ENCODE measurements at places on chromosomes 6 and 20.

GRCh38 chr20:25088267-25088666 is 6.3 kb upstream of the VSX1 start:
- no peak for DNase-seq

GRCh38 chr20:1847780-1848179 is 47.4 kb upstream of the SIRPA start:
- DNase-seq: no peak

GRCh38 chr6:79498842-79499241 is 38.4 kb downstream of the LCA5 start:
- peak; percentile 4 for DNase-seq

DNA sequence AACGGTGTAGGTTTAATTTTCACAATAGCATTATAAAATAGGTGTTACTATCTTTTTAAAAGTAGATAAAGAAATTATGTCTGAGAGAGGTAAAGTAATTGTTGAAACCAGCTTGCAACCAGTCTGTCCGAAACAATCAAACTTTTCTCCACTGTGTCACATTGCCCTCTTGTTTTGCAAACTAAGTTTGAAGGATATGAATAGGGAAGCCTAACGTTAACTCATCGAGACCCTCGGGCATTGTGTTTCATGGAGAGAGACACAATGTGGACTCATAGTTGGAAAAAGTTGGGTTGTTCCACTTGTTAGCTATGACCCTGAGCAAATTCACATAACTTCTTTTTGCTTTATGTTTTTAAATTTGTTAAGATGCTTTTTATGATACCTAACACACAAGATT is 254.4 kb upstream of the IMPG1 start:
- no peak for DNase-seq

- DNase-seq: peak; percentile 95
These were observed 28.9 kb downstream of the EIF2S2 start for GRCh38 chr20:34083137-34083536.

DNA sequence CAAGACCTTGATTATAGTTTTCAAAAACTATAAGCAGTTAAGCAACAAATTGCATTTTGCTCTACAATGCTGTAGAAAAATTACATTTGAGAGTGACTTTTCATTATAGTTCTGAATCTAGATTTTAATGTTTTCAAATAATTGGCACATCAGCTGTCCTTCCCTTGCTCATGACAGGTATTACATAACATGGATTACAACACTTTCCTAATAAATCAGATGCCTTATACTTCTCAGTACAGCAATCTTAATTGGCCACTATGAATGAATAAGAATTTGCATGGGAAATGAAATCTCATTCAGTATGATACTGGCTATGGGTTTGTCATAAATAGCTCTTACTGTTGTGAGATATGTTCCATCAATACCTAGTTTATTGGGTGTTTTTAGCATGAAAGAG is 29.9 kb downstream of the HSF2 start:
- DNase-seq: peak; percentile 17

DNA sequence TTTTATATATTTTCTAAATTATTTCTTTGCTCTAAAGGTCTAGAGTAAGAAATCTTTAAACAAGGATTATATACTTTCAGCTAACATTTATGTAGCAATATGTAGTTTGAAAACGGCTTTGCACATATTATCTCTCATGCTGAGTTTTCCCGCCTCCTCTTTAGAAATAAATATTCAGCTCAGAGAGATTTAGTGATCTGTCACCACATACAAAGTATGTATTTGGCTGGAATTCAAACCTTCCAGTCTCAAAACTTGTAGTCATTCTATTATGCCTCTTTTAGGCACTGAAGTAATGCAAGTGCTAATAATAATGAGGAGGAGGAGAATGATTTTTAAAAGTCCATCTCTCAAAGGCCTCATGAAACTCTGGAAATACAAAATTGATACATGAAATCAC is 525.0 kb downstream of the GRIK2 start:
- no peak for DNase-seq

GRCh38 chr20:38590676-38591473 is 9.9 kb downstream of the ADIG start:
- peak; percentile 14 for DNase-seq

DNA sequence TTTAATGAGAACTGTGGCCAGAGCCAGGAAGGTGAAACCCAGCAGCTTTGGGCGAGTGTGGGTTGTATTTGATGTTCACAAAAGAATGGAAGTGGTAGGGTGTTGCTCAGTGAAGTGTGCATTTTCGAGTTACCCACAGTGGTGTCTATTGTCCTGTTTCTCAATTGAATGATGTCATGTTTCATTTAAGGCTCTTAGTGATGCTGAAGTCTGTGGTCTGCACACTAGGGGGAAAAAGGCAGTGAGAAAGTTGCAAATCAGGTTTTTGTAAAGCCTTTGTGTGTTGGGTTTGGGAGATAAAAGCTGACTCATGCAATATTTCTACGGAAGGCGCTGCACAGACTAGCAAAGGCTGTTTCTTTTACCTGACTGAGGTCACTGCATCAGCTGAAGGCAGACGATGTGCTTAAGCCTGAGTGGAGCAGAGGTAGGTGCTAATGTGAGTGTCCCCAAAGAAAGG is 121.1 kb downstream of the PLEKHG1 start:
- DNase-seq: peak; percentile 40

- peak; percentile 42 for DNase-seq
These were observed at the start of gene PCSK2 for GRCh38 chr20:17226410-17227218. Gene PCSK2 (plus strand): TSS chr20:17227040. CDS start chr20:17227306, 266 bp downstream.

DNA sequence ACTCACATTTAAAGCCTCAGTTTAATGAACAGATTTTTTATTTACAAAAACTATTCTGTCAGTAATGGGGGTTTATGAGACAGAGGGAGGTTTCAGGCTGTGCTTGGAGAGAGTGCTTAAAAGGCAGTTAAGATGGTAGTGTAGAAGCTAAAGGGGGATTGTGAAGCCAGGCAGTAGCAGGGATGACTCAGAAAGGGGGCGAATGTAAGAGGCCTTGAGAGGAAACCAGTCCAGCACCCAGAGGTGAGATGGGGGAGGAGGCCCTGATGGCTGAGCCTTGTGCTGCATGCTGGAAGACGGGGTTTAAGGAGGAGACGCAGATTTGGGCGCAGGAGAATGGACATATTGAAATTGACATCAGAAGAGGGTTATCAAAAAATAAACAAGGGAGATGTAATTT is 6.6 kb upstream of the SERPINB9 start:
- DNase-seq: peak; percentile 51

- DNase-seq: no peak
These were observed 54.0 kb upstream of the SNX9 start for GRCh38 chr6:157768863-157769551.

- DNase-seq: peak; percentile 69
These were observed 153.0 kb downstream of the BCAS1 start for GRCh38 chr20:53917145-53918019.

DNA sequence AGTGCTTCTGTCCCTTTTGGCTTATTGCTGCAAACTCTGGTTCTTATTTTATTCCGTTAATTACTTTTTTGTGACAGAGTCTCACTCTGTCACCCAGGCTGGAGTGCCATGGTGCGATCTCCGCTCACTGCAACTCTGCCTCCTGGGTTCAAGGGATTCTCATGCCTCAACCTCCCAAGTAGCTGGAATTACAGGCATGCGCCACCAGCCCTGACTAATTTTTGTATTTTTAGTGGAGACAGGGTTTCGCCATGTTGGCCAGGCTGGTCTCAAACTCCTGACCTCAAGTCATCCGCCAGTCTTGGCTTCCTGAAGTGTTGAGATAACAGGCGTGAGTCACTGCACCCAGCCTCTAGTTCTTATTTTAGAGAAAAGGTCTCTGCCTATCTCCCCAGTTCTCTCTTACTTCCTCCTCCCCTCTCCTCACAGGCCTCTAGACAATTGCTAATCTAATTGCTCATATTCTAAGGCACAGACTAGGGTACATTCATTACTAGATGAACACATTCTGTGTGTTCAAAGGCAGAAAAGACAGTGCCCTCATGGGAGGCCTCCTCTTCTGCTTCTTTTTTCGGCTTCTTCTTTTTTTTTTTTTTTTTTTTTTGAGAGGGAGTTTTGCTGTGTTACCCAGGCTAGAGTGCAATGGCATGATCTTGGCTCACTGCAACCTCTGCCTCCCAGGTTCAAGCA is 27.0 kb downstream of the EDEM2 start:
- peak; percentile 94 for DNase-seq

- no peak for DNase-seq
These were observed 168.1 kb downstream of the GRM4 start for GRCh38 chr6:33977606-33978411.

- DNase-seq: peak; percentile 28
These were observed 1.9 kb downstream of the CITED2 start for GRCh38 chr6:139372326-139373153.

- no peak for DNase-seq
These were observed 149.1 kb downstream of the EDN1 start for GRCh38 chr6:12439296-12439695.

GRCh38 chr6:44444853-44445252 is 57.3 kb downstream of the CDC5L start:
- DNase-seq: no peak

- DNase-seq: no peak
These were observed 15.1 kb upstream of the SYNJ2 start for GRCh38 chr6:157966589-157966977.

- DNase-seq: peak; percentile 74
These were observed 109.4 kb upstream of the NEDD9 start for GRCh38 chr6:11341867-11342266.

DNA sequence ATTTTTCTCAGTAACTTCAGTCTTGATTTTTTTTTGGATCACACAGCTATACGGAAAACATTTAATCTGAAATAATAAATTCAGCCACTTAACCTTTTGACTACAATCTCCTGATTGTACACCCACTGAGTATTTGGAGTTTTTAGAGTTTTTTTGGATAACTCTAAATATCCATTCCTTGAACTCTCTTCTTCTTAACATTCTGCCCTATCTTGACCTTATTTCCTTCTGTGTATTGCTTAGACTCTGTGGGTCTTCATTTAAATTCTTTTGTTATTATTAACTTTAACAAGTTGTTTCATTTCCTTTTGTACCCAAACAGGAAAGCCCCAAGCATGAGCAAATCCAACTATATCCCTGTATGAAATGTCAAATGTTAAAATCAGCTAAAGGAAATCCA is 170.2 kb upstream of the PTCHD4 start:
- DNase-seq: no peak

GRCh38 chr6:112934433-112935327 is 587.5 kb downstream of the RFPL4B start:
- DNase-seq: no peak

DNA sequence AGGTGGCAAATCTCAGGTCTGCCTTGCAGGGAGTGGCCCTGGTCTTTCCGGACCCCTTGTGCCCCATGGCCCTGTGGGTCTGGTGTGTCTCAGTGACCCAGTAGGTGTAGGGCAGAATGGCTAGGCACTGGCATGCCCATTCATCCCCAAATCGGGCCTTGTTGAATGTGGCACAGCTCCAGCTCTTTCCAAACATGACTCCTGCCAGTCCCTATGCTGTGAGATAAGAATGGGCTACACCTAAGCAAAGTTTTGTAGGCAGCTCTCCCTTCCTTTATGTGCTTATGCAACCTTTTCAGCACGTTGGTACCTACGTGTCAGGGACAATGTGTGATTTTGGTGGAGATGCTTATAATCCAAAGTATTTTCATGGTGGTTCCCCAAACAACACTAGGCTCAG is 33.9 kb downstream of the FOXO3 start:
- no peak for DNase-seq

GRCh38 chr6:151630387-151630786 is 136.6 kb downstream of the CCDC170 start:
- DNase-seq: no peak

- no peak for DNase-seq
These were observed 37.1 kb downstream of the MYLK4 start for GRCh38 chr6:2713473-2714110.

DNA sequence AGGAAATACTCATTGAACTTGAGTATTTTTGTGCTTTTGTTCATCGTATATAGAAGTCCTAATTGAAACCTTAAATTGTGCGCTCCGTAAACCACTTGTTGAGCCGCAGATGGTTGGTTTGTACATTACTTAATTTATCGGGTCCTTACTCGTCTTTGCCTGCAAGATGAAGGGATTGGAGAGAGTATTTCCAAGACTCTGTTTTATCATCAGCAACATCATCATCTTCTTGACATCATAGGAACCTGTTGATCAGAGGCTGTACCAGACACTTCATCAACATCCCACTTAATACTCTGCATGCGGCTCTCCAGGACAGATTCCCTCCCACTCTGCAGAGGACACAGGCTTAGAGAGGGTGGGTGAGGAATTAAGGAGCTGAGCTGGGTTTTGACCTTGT is 28.6 kb downstream of the TIAM2 start:
- no peak for DNase-seq

GRCh38 chr6:170346649-170347048 is 40.1 kb downstream of the FAM120B start:
- DNase-seq: no peak

DNA sequence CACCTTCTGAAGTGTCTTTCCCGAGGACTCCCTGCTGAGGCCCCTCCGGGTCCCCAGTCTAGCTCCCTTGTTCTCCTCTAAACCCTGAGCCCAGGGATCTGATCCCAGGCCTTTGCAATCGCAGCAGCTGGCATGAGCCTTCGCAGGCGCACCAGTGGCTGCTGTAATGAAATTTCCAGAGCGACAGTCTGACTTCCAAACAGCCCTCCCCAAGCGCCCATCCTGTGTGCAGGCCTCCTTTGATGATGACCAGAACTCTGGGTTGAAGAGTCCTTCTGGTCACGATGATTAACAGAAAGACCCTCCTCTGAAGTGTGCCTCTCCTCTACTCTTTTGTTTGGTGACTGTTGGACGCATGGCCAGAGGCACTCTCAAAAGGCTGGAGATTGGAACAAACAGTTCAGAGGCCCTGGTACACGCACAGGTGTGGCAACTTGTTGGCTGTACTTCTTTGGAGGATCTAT is 89.1 kb upstream of the MPC1 start:
- DNase-seq: no peak

DNA sequence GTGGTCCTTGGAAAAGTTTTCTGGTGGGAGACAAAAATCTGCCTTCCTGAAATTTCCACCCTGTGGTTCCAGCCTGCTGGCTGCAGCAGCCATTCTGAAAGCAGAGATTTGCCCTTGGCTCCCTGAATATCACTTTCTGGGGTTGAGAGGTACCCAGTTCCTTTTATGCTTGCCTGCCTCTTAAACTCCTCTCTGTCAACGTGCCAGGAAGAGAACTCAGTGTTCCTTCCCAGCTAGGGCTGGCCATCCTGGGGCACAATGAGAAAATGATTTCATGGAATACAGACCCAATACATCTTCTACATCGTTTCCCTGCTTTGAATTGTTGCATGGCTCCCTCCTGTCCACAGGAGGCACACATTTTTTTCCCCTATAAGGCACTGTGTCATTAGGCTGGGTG is 1.6 kb upstream of the DSN1 start:
- DNase-seq: no peak

GRCh38 chr6:24935366-24936152 is at the start of gene RIPOR2:
Gene RIPOR2 (minus strand): TSS chr6:24935960. CDS start chr6:24935898, 62 bp downstream.
- no peak for DNase-seq

- no peak for DNase-seq
These were observed 120.2 kb downstream of the JARID2 start for GRCh38 chr6:15366003-15366535.

DNA sequence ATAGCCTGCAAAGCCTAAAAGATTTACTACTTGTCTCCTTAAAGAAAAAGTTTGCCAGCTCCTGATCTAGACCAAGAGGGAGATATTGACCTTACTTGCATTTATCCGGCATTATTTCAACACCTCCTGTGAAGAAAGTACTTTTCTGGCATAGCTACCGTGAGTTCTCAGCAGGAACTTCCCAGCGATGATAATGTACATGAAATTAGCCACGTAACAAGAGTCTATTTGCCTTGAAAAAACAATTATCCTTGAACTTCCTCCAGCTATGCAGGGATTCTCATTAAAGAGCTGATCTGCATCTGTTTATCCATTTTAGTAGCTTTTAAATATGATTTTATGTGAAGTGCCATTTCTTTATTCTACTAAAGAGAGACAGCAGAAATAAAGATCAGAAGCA is 41.7 kb downstream of the ALDH5A1 start:
- no peak for DNase-seq
